ENCODE measurements at places on chromosomes 5 and 9.

GRCh38 chr5:50856401-50857119, 190.1 kb downstream of the PARP8 start:
- DNase-seq = peak; percentile 15

- no peak for DNase-seq
Observed at GRCh38 chr9:37892063-37892462, 11.9 kb downstream of the SLC25A51 start.

GRCh38 chr5:133415906-133416305, 196.4 kb downstream of the FSTL4 start:
- DNase-seq = no peak

DNA sequence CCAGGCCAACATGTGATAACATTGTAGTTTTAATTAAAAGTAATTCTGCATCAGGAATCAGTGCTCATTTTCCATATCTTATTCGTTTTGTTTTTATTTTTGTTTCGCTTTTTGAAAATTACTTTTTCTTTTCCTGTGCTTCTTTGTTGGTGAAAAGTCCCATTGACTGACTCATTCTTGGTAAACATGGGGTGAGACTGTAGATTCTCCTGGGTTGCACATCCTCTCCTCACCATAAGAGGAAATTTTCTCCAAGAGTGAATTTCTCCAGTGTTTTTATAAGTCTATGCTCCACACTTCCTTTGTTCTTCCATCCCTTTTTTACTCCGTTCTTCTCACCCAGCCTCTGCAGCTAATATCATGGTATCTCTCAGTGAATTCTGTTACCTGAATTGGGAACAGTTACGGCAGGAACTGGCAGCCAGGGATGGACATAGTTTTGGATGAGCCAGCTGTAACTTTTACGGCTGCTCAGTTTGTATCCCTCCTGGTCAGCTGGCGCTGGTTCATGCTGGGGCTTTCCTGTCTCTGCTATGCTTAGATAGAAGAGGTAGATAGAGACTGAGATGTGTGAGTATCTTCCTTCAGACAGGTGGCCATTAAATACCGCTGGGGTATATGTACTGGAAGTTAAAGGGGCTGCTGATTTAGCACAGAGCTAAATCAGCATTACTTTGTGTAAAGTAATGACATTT, 80.0 kb downstream of the MAN2A1 start:
- no peak for DNase-seq

DNA sequence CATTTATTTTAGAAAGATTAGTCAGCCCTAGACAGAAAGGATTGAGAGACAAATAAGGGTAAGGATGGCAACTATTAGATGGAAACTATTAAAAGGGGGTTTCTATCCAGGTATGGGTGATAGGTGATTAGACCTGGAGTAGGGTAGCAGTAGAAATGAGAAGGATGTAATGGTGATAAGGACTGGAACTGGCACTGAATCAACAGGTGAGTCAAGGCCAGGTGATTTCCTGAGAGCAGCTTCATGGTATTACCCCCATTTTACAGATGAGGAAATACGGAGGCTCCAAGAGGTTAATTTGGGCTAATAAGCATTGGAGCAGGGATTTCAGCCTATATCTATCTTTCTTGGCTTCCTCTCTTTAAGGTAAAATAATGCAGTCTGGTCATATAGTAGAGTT, 55.7 kb downstream of the CAST start:
- DNase-seq = no peak

- peak; percentile 64 for DNase-seq
Observed at GRCh38 chr5:9182899-9183695, 362.8 kb downstream of the SEMA5A start.

Measured in spinal cord (tissue), 10 donors.